ENCODE measurements at places on chromosomes 12 and 14. TPM values are rescaled to one million over a fixed set of nuclear protein-coding genes. Genes with fewer than 3 reads are reported as not detected.

DNA sequence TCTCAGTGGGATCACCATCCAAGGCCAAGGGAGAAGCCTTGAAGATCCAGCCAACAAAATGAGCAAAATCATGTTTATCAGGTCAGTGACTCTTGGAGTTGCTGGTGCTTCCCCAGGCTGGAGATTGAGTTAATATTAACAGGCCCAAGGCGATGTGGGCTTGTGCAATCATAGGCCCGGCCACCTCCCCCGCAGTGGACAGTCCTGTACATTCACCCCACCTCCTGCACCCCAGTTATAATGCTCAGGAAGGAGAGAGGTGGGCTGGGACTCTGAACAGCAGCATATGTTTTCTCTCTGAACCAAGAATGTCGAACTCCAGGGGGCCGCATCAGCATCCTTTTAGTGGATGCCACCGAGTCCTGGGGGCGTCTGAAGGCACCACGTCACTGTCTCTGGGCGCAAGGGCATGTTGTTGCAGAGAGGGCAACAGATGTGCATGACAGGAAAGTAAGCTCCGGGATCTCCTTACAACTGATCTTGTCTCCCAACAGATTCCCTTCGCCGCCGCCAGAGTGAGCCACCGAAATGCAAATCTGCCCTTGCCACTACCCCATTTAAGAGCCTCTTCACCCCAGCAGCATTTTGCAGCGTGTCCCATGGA, 32.2 kb upstream of the SERPINA6 start:
- peak; percentile 67 for DNase-seq

DNA sequence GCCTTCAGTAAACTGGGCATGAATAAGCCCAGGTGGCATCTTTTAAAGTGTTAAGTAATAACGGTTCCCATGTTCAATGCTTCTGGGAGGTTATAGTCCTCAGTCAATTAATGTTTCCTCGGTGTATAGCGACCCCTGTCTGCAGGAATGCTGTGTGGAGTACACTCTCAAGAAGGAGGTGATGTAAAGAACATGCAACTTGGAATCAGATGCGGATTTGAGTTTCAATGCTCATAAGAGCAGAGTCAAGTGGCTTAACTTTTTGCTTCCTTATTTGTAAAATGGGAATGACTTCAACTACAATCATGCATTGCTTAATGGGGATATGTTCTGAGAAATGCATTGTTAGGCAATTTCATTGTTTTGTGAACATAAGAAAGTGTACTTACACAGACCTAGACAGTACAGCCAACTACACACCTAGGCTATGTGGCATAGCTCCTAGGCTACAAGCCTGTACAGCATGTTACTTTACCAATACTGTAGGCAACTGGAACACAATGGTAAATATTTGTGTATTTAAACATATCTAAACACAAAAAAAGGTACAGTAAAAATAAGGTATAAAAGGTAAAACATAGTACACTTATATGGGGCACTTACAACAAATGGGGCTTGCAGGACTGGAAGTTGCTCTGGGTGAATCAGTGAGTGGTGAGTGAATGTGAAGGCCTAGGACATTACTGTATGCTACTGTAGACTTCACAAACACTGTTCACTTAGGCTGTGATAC, 6.7 kb upstream of the MRPS35 start:
- no peak for DNase-seq

DNA sequence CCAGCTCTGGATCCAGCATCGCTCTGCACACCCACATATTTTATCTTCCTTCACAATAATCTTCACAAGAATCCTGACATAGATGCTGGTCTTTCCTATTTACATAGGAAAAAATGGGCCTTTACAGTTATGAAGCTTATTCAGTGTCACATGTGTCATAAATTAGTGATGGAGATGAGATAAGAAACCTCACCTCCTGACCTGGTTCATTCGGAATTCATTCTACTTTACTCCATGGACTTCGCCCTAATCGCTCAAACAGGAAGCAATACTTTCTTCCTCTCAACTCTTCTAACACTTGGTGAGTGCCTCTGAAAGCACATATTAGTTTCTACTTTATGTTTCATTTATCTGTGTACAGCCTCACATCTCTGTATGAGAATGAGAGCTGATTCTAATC, 12.0 kb upstream of the SINHCAF start:
- DNase-seq = no peak

- no peak for DNase-seq
Measured at GRCh38 chr12:91059211-91059610, 1.4 kb upstream of the KERA start.

GRCh38 chr12:109731231-109731731, 17.7 kb downstream of the FAM222A start:
- peak; percentile 16 for DNase-seq

DNA sequence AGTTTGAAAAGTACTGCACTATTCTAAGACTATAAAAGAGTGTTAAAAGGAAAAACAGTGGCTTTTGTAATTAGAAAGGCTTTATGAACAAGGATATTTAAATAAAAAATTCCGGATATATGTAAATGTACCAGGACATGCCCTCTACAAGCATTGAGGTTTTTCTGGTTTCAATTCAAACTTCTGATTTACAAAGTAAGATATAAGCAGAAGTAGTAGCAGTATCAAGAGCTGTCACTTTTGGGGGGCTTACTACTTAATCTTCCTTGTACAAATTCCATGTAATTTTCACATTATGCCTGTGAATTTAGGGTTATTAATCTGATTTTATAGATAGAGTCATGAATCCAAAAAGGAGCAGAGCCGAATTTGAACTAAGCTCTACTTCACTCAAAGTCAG, 170.3 kb upstream of the ATP2B1 start:
- DNase-seq = no peak

Gene IFNG
- total RNA-seq = not detected

Gene AMDHD1
- 0.11 TPM for total RNA-seq
